Fibroblast of skin of scalp (primary cell): ENCODE measurements at places on chromosomes 4 and X.

DNA sequence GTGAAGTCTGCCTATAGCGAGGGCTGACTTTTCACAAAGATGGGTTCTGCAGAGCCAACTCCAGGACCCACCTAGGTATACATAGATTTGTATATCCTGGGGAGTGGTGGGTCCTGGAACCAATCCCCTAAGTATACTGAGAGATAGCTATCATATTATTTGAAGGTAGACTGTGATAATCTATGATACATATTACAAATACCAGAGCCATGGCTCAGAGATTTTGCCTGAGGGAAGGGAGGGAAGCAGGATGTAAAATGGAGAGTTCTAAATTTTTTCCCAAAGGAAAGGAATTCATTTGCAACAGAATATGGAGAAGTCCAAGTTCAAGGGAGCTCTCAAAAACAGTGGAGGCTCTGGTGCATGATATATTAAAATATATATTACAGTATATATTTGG is 7.2 kb downstream of the TCEAL3 start:
- DNase-seq, result peak; percentile 50

DNA sequence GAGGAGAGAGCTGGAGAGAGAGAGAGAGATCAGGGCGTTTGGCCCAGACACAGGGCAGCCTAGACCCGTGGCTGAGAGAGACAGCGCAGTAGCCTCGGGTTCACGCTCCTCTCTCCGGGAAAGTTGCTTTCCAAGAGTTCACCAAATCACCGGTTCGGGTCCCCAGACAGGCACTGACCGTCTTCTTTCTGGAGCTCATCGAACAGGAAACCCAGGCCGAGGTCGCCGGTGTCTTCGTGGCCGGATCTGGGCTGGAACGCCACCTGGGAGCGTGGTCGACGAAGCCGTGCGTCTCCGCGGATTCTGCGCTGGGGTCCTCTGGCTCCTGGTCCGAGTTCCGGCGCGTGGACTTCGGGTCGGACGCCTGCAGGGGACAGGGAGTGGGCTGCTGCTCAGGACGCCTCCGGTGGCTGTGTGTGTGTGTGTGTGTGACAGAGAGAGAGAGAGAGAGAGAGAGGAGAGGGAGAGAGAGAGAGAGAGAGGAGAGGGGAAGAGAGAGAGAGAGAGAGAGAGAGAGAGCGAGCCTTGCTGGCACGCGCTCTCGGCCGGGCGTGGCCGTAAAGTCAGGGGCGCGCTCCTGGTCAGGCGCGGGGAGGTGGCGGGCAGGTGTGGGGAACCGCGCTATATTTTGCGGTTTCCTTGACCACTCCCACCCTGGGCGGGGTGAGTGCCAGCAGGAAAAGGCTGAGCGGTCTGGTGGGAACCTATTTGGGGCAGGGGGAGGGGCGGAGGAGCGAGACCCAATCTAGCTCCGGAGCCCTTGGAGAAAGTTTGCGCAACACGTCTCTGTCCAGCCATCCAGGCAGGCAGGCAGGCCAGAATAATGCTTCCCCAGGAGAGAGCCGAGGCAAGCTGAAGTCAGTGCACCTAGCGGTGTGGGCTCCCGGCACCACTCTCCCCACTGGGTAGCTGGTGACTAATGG is 62.1 kb downstream of the RHOXF2B start:
- no peak for DNase-seq

GRCh38 chr4:185734214-185734613 is 77.8 kb downstream of the SORBS2 start:
- no peak for DNase-seq

DNA sequence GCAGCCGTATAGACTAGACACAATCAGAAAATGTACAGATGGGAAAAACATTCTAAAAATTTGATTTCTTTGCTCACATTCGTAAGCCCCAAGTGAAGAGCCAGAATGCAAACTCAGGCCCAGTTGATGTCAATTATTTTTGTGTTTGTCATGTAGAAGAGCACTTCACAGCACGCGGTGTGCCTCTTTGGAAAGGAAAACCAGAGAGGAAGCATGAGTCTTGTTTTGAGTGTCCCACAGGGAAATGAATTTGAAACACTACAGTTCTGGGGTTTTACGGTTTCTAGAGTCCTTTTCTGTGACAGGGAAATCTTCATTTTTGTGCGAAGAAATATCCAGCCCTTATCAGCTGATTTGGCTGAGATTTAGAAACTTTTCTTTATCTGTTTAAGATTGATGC is 554.6 kb upstream of the BOD1L1 start:
- DNase-seq, result peak; percentile 29

DNA sequence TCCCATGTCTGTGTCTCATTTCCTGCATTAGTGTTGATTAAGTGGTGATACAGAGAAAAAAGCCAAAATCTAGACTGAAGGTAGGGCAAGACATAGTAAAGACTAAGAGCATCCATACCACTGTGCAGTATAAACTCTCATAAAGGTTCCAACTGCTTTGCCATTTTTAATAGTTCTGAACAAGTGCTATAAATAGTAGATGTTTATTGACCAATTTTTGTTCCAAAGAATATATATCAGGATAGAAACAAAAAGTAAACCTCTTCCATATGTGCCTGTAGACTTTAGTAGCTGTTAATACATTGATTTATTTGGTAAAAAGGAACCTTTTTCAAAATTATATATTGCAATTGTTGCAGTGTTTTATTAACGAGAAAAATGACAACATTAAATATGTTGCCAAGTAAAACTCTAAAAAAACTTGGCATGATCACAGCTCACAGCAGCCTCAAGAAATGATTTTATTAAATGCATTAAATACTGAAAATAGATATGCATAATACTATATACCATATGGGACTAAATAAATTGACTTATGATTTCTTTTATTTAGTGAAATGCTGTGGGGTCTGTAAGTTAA is 22.3 kb upstream of the AASDH start:
- no peak for DNase-seq

GRCh38 chr4:151987606-151988005 is 226.8 kb upstream of the GATB start:
- no peak for DNase-seq

DNA sequence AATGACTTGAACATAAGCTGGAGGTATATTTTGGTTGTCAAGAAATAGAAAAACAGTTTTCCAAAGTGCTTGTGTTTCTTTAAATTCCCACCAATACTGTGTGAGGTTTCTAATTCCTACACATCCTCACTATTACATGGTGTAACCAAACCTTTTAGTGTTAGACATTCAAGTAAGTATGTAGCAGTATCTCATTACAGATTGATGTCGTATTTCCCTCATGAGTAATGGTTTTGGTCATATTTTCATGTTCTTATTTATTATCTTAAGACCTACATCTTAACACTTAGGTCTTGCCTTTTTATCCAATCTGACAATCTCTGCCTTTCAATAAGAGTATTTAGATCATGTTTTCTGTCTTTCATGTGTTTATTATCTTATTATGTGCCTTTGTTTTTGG is 253.7 kb upstream of the ANXA10 start:
- DNase-seq, result peak; percentile 40

GRCh38 chrX:138917781-138918180 is 206.3 kb upstream of the FGF13 start:
- peak; percentile 76 for DNase-seq

GRCh38 chr4:123838474-123838873 is 441.9 kb downstream of the SPRY1 start:
- DNase-seq, result peak; percentile 41

GRCh38 chrX:47197526-47197925 is 3.9 kb downstream of the UBA1 start:
- no peak for DNase-seq

GRCh38 chrX:39950018-39950688 is 147.6 kb downstream of the BCOR start:
- DNase-seq, result peak; percentile 47

DNA sequence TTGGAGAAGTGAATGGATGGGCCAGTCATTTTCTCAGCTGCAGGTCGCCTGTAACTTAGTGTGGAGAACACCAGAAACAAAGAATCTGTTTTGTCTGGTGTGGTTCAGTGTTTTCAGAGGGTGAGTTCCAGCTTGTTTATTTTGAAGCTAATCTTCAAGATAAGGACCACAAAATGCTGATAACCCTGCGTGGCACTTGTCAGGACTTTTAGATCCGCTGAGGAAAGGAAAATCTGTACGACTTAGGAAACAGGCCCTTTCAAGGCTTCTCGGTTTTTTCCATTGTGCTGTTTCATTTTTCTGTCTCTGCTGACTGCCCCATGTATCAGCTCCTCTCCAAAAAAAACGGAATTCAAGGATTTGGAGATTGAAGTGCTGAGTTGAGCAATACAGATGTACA is 8.7 kb upstream of the ANAPC4 start:
- no peak for DNase-seq

- no peak for DNase-seq
Observed at GRCh38 chr4:173214231-173214630, 45.6 kb downstream of the GALNT7 start.

- DNase-seq, result no peak
Observed at GRCh38 chr4:56540826-56541225, 35.2 kb downstream of the ARL9 start.

DNA sequence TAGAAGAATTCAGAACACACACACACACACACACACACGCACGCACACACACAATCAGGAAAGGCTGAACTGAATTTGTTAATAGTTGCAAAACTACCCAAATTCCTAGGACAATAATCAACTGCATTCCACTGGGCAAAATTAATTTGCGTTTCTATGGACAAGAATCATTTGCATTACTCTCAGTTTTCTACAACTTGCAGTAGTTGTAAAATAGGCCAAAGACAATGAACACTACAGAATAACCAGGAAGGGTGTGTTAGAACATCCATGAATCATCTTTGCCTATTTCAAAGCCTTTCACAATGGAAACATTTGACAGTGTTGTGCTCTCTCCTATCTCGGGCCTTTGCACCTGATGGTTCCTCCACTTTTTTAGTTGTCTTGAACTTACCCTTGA is 77.1 kb upstream of the IGFBP7 start:
- peak; percentile 14 for DNase-seq

DNA sequence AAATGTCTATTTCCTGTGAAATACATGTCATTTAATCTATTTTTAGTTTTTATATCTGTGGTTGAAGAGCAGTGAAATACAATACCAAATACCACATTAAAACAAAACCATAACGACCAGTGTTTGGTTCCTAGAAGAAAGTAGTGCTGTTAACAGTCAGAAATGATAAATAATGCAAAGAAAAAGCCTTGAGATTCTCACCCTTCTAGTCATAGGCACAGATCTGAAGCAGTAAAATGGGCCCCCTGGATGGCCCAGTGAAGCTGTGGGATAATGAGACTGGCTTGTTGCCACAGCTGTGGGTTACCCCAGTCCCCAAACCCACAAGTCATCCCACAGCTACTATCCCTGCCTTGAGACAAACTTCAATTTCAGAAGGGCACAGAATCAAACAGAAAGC is 137.3 kb upstream of the RPL34 start:
- DNase-seq, result peak; percentile 43

DNA sequence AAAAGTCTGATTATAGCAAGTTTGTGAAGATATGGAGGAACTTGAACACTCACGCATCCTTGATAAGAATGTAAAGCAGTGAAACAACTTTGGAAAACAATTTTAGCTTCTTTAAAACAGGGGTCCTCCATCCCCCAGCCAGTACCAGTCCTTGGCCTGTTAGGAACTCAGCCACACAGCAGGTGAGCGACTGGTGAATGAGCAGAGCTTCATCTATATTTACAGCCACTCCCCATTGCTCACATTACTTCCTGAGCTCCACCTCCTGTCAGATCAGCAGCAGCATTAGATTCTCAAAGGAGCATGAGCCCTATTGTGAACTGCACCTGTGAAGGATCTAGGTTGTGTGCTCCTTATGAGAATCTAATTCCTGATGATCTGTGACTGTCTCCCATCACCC is 530.3 kb upstream of the PRKX start:
- no peak for DNase-seq

DNA sequence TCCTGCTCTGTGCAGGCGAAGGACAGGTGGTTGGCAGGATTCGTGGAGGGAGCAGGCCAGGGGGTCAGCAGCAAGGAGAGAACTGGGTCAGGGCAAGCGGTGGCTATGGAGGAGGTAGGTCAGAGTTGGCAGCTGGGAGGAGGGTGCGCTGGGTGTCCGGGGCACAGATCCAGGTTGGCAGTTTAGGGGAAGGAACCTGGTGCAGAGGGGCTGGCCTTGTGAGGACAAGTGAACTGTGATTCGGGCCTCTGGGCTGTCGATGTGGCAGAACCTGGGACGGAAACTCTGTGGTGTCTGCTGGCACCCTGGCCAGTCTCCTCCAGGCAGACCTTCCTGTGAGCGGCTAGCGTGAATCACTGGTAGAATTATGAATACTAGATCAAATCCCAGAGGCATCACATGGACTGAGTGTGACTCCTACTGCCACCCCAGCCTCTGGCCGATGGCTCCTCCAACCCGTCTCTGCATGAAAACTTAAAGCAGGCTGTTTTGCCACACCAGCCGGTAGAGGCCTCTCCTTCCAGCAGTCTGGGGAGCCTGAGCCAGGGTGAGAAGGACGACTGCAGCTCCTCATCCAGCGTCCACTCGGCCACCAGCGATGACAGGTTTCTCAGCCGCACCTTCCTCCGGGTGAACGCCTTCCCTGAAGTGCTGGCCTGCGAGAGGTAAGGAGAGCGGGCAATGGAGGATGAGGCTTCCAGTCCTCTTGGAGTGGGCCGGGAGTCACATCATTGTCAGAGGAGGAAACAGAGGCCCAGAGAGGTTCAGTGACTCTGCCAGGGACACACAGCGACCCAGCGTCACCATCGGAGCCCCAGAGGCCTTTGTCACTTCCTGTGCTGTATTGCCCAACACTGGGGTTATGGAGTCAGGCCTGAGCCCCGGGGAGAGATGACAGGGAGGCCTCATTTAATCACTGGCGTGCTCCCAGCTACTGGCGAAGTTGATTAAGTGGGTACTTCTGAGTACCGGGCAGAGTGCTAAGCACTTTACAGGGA is 20.3 kb downstream of the EVC start:
- no peak for DNase-seq

- DNase-seq, result peak; percentile 23
Observed at GRCh38 chrX:136880003-136880451, 498 bp downstream of the RBMX start.

GRCh38 chrX:110877326-110877725 is 81.7 kb upstream of the CHRDL1 start:
- DNase-seq, result no peak

- no peak for DNase-seq
Observed at GRCh38 chr4:74322301-74322700, 14.0 kb downstream of the EPGN start.

DNA sequence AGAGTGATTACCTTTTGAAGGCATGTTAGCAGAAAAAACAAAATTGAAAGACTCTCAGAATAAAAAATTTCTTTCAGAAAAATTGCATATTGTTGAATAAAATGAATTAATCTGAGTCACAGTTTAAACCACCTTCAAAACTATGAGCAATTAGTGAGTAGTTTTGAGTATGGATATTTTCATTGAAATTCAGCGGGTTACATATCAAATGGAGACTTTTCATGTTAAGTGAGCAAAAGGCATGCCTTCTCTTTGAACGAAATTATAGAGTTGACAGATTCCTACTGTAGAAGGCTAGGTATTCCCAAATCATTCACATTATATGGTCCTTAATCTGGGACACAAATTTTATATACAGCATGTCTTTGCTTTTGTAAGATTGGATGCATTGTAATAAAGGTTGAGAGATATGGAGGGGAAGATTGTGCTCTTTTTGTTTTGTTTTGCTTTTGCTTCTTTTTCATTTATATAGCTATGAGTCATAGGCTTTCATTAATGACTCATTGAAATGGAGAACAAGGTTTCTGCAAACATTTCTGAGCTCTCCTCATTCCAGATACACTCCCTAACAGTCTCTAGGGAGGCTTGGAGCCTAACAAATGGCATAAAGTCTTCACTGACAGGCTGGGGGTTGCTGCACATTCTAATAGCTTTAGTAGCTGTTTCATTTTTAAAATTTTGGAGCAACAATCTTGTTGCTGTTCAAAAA is 21.6 kb downstream of the PCDH18 start:
- peak; percentile 99 for DNase-seq
